ENCODE measurements at places on chromosomes 7 and 10.

GRCh38 chr10:96591946-96592345, 5.1 kb upstream of the TM9SF3 start:
- no peak for DNase-seq

- DNase-seq: no peak
These were observed 70.4 kb downstream of the C10orf90 start for GRCh38 chr10:126599949-126600682.

DNA sequence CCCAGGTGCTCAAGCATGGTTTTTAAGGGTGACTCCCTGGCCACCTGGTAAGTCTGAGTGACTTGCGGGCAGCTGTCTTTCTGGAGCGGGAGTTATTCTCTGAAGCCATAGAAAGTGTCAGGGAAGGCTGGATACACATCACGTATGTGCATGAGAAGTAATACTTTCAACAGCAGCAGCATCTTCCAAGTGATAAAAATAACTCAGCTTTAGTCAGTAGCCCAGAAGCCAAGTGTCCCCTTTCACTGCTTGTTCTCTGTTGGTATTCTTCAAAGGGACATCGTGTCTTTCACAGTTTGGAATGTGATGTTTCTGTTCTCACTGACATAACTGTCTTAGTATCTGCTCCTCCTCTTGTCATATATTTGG, 97.6 kb downstream of the KIAA1217 start:
- no peak for DNase-seq

GRCh38 chr7:80858141-80858903, 60.5 kb downstream of the SEMA3C start:
- no peak for DNase-seq

DNA sequence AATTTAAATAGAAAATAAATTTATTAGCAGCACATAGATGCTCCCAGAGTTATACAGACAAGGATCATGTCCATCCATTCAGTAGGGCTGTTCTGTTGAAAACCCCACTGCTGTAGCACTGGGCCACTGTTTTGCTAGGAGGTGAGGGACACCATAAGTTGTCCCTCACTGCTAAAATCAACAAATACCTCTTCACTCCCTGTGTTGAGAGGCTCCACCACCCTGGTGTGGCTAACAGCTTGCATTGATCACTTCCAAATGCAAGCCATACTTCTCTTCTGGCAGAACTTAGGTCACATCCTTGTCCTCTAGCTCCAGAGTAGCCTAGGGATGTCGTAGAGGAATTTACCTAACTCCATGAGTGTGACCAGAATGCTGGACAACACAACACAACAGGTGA, 55.4 kb downstream of the MDFIC start:
- no peak for DNase-seq

GRCh38 chr10:35415505-35415904, 79.2 kb downstream of the CCNY start:
- no peak for DNase-seq

DNA sequence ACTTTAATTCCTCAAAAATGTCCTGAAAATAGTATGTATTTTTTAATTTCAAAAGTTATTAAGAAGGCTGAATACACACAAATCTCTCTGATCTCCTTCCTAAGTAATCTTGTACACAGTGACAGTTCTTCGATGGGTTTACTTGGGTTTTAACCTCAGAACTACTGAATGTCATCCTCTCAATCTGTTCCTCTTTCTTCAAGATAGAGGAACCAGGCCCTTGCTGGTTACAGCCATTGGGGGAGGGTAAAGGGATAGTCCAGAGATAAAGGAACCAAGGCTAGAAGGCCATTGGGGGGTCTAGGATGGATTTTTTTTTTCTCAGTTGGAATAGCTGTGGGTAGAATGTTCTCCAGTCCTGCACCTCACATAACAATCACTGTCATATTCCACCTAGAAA, 224.9 kb downstream of the SKIDA1 start:
- no peak for DNase-seq

- DNase-seq: no peak
These were observed 51.7 kb downstream of the PRKCQ start for GRCh38 chr10:6528198-6528950.

GRCh38 chr7:47945261-47946015, 2.8 kb downstream of the PKD1L1 start:
- peak; percentile 72 for DNase-seq

GRCh38 chr7:10855583-10855982, 118.1 kb upstream of the PHF14 start:
- peak; percentile 4 for DNase-seq

- peak; percentile 96 for DNase-seq
These were observed 93.8 kb downstream of the C1GALT1 start for GRCh38 chr7:7276161-7276560.

DNA sequence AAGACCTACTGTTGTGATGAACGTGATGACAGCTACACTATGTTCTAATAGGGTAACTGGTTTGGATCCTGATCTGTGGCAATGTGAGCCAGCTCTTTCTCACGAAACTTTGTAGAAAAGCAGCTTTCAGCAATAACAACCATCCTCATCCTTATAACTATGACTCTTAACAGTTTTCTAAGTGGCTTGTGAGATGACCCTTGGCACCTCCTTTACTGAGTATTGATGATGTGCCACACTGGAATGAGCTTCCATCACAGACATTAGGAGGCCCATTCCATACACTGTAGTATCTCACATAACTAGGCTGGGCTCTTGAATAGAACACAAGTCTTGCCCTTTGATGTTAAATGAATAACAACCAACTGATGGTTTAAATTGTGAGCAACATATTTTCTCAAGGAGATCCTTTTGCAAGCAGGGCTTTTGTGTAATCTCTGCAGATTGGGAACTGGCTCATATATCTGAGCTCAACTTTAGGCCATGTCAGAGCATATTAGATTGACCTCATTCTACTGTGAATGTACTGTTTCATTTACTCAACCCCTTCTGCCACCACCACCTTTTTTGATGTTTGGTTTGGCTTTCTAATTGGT, 46.4 kb downstream of the MYPN start:
- no peak for DNase-seq

GRCh38 chr7:120825576-120825975, 32.4 kb downstream of the TSPAN12 start:
- DNase-seq: no peak

DNA sequence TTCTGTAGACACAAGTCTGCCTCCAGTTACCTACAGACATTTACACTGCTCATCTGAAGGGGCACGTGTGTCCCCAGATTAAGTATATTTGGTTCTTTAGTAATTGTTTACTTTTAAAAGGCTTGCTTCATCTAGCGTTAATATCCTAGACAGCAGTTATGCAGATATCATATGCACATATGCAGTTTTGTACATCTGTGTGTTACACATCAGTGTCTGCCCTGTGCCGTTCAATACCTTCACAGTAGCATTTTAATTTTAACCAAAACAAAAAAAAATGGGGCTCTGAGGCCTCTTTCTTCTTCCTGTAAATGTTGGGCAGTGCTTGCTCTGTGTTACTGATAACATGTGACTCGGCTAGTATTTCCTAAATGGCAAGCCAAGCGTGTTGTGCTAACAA, 331.4 kb upstream of the MGMT start:
- no peak for DNase-seq

DNA sequence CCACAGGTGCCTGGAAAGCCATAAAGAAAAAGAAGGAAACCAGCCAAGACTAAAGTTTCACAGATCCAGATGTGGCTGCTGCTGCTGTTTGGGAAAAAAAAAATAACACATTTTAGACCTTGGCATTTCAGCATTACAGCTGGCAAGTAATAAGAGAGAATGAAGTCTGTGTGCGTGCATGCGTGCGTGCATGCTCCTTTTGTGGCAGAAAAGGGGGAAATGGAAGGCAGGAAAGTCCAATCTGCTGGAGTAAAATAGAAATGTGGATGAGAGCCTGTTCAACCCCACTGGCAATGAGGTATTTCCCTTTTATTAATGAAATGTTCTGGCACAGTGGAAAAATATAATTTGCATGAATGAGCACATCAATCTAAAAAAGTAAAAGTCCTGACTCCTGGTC, 137.0 kb upstream of the SEMA3A start:
- DNase-seq: peak; percentile 37

DNA sequence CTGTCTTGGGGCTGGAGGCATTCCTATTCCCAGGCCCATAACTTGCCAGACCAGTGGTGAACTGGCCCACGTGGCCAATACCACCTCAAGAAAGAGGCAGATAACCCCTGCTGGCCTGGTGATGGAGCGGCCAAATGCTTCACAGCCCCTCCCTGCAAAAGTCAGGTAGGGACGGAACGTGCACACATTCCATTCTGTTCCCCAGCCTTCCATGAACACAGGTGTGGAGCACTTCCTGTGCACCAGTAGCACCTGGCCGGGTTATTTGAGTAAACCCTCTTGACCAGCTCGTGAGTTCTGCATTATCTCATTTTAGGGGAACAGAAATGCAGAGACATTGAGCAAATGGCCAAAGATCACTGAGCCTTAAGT, 134.4 kb downstream of the SH3PXD2A start:
- no peak for DNase-seq

- no peak for DNase-seq
These were observed 22.9 kb downstream of the NEBL start for GRCh38 chr10:20874261-20874660.

GRCh38 chr10:129935867-129936152, 28.3 kb downstream of the EBF3 start:
- no peak for DNase-seq

GRCh38 chr7:47132471-47132870, 449.4 kb downstream of the TNS3 start:
- no peak for DNase-seq

GRCh38 chr7:155961241-155962190, 149.3 kb upstream of the SHH start:
- DNase-seq: no peak

DNA sequence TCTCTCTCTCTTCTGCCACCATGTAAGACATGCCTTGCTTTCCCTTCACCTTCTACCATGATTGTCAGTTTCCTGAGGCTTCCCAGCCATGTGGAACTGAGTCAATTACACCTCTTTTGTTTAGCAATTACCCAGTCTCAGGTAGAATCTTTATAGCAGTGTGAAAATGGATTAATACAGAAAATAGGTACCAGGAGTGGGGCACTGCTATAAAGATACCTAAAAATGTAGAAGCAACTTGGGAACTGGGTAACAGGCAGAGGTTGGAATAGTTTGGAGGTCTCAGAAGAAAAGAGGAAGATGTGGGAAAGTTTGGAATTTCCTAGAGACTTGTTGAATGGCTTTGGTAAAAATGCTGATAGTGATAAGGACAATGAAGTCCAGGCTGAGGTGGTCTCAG, 15.6 kb downstream of the GALNTL5 start:
- DNase-seq: no peak

DNA sequence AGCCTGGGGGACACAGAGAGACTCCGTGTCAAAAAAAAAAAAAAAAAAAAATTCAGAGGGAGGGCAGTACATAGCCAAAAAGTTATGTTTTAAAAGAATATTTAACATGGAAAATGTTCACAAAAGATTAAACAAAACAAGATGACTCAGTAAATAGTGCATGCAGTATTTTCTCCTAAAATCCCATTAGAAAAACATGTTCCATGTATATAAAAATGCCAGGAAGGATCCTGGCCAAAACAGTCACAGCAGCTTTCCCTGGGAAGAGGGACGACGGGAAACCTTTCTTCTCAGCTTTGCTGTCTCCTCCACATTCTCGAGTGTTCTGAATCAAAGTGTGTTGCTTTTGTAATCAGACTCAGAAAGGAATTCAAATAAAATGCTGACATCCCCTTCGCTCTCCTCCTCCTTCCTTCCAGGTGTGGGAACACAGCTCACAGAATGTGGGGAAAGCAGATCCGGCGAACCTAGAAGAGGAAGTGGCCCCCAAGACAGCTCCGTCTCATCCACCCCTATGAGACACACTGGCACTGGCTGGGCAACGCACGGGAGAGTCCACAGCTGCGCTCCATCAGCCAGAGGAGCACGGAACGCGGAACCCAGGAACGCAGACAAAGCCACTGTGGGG, 139.4 kb downstream of the MAD1L1 start:
- no peak for DNase-seq

- DNase-seq: no peak
These were observed 7.2 kb upstream of the ATOH7 start for GRCh38 chr10:68239069-68239468.

DNA sequence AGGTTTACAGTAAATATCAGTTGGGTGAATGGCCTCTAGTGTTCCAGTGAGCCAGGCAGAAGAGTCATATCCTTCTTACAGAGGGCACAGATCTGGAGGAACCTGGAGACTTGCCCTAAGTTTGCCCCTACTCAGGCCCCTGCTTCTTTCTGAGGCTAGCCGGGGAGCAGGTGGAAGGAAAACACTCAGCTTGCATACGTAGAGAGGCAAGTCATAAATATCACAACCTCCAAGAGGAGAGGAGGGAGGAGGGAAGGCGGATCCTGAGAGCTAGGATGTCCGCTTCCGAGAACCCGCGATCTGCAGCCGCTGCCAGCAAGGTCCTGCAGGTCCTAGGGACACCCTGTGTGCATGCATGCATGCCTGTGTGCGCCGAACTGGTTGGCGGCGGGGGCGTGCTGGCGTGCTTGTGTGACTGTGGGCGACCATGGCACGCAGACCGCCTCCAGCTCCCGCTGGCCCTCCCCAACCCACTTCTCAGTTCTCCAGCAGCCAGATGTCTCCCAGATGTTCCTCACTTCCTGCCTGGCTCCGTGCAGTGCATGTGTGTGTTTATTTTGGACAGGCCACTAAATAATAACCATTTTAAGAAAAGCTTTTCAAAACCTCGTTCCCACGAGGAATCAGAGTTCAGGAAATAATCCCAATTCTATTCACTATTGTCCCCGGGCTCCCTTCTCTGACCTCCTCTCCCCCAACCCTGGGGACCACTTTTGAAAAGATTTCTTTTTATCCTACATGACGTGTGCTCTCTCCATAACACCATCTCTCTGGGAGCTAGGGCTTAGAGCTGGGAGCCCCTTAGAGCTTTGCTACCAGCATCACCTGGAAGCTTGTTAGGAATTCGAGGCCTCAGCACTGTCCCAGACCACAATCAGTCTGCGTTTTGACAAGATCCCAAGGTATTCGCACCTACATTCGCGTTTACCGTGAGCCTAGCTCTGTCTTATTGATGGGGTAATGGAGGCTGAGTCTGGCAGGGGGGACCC, 32.4 kb downstream of the UNC5B start:
- DNase-seq: no peak

- no peak for DNase-seq
These were observed 24.7 kb downstream of the PDGFA start for GRCh38 chr7:494906-495305.

GRCh38 chr10:90925079-90926029, 4.5 kb upstream of the ANKRD1 start:
- no peak for DNase-seq

- DNase-seq: no peak
These were observed 294.3 kb downstream of the BBS9 start for GRCh38 chr7:33423646-33424020.

- no peak for DNase-seq
These were observed 32.1 kb upstream of the PTPN12 start for GRCh38 chr7:77504951-77505350.

DNA sequence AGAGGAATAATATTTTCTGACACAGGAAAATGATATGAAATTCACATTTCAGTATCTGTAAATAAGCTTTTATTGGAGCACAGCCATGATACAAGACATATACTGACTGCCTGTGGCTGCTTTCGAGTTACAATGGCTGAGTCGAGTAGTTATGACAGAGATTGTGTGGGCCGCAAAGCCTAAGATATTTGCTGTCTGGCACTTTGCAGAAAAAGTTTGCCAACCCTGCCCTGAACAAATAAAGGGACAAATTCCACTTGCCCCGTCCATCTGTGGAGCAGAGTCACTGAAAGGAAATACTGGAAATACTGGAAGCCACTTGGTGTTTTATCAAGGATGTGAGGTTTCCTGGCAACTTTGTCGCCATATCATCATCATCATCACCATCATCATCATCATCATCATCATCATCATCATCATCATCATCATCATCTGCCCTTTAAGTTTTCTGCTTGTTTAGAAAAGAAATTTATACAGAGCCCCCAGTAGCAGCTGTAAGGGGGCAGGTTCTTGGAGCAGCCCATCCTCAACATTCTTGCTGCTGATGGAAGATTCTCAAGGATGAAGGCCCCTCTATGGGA, 85.8 kb downstream of the TCF7L2 start:
- no peak for DNase-seq
